ENCODE measurements at places on chromosomes 3 and 15.
A peak's percentile ranks its signal among the peaks of the same experiment; 100 is the strongest.

DNA sequence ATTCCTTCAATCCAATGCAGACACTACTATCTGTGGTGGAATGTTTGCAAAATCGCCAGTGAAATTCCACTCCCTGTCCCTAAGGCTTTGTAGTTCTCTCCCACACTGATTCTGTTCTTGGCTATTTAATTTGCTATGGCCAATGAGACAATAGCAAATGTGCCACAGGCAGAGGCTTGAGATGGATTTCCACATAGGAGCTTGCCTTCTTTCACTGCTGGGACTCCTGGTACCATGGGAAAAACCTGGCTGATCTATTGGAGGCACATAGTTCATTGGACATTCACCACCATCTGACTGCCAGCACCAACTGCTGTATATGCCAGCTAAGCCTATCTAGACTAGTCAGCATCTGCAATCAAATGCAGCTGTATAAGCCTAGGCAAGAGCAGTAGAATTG lies 103.8 kb downstream of the NR1D2 start:
- DNase-seq: no peak

DNA sequence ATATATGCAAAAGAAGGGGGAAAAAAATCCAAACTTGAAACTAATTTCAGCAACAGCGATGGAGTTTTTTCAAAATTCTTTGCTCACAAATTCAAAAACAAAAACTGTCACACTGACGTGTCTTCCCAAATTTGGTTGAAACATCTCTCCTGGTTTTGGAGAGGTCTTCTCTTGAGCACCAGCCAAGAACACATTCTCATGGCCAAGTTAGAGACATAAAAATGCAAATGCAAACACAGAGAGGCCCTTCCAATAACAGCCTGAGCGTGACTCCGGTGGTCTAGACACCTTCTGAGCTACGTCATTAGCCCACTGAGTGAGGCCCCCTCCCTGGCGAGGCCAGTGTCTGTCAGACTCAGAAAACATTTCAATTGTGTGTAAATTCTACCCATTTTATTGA lies 436.0 kb upstream of the PROK2 start:
- no peak for DNase-seq

DNA sequence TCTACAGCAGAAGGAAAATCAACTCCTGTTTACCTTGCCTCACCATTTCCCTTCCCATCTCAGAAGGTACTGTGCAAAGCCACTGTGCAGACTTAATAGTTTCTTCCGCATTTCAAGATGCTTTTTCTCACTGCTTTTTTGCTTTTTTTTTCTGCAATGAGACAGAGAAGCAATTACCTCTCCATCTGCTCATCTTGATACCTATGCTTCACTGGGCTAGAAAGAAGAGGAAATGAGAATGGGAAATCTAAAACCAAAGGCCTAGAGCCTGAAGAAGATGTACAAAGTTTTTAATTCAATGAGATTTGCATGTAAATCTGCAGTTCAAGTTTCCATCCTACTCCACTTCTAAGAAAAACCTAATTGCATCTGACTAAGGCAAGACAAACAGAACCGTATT lies 238.1 kb upstream of the SETMAR start:
- DNase-seq: no peak

DNA sequence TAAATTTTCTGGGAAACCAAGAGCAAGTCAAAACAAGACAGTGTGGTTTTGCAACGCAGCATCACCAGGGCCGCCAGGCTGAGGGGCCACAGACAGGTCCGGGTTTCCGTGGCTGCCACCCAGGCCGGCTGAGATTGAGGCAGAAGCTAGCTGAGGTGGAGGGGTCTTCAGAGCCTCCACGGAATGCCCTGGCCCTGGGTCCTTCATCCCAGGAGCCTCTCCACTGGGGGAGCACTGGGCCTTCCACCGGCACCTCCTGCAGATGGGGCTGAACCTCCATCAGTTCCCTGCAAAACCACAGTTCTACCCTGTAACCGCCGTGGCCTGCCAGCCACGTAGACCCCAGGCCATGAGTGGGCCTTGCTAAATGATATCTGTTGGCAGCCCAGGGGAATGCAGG lies 152.7 kb downstream of the CHSY1 start:
- no peak for DNase-seq

GRCh38 chr3:10263646-10264363 lies 15.5 kb downstream of the TATDN2 start:
- DNase-seq: peak; percentile 70

DNA sequence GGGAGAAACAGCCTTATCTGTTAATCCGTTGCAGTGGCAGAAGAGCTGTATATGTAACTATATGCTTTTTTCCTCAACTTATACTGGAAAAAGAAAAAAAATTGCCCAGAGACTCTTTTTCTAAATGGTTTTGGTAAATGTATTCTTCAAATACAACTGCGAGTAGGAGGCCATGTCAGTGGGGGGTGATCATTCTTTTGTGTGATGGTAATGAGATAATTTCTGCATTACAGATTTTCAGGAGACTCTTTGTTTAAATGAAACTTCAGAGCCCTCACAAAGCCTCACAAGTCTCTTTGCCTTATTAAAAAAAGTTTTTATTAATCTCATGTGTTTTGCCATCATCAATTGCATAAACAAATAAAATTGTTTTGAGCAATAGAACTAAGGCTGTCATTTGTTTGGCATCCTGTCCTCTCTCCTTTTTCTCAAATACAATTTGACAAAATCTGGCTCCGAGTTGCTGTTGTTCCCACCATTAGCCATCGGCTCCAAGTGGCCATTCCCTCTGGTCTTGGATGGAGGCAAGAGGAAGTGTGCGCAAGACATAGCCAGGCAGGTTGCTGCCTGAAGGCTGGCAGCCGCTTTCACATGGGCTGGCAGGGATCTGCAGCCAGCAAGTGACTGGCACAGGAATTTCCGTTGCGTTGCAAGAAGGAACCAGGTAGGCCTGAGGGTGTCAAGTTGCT lies 116.7 kb downstream of the FNDC3B start:
- DNase-seq: no peak

GRCh38 chr3:114418724-114419543 lies 125.1 kb downstream of the TIGIT start:
- peak; percentile 71 for DNase-seq

All from KBM-7 (cell line).